ENCODE measurements at places on chromosomes 13 and 19.

DNA sequence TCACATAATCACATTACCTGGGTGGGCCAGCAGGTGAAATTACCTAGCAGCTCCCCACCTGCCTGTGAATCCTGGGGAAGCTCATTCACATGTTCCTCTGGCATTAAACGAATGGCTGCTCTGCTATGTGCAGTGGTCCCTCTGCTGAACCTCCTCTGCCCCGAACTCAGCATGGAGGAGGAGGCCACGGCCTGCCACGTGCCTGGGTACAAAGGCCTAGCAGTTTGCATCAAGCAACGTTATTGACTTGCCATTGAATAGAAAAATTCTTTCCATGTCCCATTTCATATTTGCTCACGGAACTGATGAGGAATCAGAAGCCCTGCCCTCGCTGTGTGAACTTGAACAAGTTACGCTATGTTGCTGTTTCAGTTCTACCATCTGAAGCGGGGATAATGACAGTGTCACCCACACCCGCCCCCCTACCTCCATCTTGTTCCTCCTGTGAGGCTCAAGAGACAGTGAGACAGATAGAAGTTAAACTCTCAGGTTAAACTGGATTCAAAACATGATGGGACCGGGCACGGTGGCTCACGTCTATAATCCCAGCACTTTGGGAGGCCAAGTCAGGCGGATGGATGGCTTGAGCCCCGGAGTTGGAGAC, 25.3 kb downstream of the SLC7A1 start:
- DNase-seq, result no peak

DNA sequence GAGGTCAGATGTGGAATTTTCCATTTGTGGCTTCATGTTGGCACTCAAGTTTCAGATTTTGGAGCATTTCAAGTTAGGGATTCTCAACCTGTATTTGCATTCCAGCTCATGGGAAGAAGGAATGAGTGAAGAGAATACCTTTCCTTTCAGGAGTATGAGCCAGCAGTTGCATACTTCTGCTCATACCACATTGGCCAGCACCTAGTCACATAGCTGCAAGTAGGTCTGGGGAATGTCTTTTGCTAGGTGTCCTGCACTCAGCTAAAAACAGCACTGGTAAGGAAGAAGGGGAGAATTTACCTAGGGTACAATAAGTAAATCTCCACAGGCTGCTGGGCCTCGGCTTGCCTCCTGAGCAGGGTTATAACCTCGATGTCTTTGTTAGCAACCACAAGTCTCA, 24.6 kb upstream of the ATP8A2 start:
- DNase-seq, result no peak

GRCh38 chr19:35639321-35639639, 2.3 kb upstream of the ETV2 start:
- no peak for DNase-seq

DNA sequence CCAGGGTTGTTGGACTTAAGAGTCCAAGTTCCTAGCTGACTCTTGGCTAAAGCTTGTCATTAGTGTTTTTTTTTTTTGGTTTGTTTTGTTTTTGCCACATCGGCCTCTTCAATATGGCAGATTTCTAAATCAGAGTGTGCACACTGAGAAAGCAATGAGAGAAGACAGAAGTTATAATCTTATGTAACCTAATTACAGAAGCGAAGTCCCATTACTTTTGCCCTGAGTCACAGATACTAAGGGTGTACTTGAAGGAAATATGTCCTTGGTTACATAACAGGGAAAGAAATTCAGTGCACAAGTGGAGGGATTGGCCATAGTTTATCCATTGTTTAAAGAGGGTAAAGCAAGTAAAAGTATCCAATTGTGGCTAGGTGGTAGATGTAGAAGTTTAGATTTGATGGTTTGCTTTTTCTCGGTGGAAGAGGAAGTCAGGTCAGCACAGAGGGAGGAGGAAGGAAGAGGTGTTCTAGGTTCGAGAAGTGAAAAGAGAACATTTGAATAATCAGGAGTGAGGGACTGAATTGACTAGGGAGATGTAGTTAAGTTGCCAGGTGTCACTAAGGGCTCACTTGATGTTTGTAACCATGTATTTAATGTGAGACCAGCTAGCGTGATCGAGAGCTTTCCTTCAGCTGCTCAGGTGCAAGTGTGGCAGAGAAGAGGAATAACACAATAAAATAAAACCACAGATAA, 12.2 kb downstream of the GTF2F2 start:
- no peak for DNase-seq

- DNase-seq, result no peak
Observed at GRCh38 chr13:45361596-45362206, 20.7 kb upstream of the TPT1 start.

- no peak for DNase-seq
Observed at GRCh38 chr19:13029893-13030292, 34.6 kb downstream of the NFIX start.

DNA sequence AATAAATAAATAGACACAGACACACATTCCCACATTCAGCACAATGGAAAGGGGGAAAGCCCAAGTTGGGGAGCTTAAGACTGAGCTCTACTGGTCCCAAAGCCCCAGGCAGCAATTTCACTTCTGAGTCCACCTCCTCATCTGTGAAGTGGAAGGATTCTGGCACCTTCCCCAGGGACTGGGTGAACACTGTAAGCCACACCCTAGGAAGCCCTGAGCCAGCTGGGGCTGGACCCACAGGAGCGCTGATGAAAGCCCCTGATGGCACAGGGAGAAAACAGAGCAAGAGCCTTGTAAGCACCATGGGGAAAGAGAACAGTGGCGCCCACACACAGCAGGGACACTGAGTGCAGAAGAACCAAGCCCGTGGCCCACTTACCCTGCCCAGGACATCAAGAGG, 37.8 kb downstream of the EPS15L1 start:
- no peak for DNase-seq

DNA sequence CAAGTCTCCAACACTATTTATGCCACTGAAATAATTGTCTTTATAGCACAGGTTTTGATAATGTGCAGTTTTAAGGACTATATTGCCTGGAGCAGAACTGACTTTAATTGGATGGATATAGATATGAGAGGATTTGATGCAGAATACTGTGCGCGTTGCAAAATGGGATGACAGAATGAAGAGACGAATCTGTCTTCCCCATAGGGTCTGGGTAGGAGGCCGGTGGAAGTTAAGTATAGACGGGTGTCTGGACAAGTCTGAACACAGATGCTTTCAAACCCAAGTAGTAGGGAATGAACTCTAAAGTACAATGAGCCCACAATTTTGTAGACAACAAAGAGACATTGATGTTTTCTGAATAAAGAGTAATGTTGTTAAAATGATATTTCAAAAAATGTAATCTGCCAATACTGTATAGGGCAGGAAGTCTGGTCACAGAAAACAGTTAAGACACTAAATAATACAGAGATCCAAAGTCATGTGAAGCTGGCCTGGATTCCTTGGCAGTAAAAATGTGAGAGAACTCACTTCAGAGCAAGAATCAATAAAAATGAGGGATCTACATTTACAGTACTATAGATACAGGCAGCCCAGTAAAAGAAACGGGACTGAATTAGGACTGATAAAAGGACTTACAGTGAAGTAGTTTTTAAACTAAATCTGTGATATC, 125.5 kb downstream of the ENOX1 start:
- DNase-seq, result no peak

GRCh38 chr19:29410601-29411000, 115.2 kb upstream of the VSTM2B start:
- DNase-seq, result no peak

DNA sequence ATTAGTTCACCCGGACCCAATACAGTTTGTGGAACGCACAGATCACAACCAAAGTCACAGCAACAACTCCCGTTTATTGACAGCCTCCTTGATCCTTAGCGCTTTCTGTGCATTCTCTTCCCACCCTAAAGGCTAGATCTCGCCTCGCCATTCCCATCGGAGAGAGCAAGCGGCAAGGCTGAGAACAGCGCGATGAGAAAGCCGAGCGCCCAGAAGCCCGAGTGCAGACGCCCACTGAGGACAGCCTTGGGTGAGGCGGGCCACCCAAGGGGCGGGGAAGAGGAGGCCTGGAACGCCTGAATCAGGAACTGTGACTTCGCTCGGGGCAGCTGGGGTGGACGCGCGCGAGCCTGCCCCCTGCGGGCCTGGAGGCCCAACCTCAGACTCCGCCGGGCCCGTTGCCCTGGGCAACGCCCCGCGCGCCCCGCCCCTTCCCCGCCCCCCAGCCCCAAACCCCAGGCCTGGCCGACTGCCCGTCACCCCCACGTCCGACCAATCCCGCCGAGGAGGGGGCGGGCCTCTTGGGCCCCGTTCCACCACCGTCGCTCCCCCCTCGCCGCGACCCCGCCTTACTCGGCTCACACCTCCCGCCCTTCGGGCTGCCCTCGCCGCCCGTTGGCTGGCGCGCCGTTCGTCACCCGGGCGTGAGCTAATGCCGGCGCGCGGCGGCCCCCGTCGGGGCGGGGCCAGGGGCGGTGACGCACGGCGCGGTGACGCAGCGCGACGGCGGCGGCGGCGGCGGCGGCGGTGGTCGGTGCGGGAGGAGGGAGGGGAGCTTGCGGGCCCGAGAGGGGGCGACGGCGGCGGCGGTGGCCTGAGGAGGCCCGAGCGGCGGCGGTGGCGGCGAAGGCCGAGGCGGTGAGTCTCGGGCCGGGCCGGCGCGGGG, at the start of gene SAMD4B:
TSS of gene SAMD4B (plus strand) at position 703 of the 886 bp plus-strand sequence. CDS start 14,473 bp downstream, outside the sequence.
- DNase-seq, result peak; percentile 96
